ENCODE measurements at places on chromosomes 11 and 22. TPM values are rescaled to one million over a fixed set of nuclear protein-coding genes. Genes with fewer than 3 reads are reported as not detected.

- no peak overlapping the region for H3K4me3 ChIP-seq
- no peaks in the 10 kb centered on the region for H3K27me3 ChIP-seq
- no peaks in the 10 kb centered on the region for H3K36me3 ChIP-seq
Measured at GRCh38 chr11:130208241-130209127, 48.9 kb downstream of the ST14 start.

GRCh38 chr11:124101737-124102136 lies 13.5 kb upstream of the VWA5A start:
- H3K4me3 ChIP-seq = no peak overlapping the region
- no peaks in the 10 kb centered on the region for H3K36me3 ChIP-seq
- no peaks in the 10 kb centered on the region for H3K27me3 ChIP-seq
- DNase-seq = no peak
- H3K4me1 ChIP-seq = no peaks in the 10 kb centered on the region

DNA sequence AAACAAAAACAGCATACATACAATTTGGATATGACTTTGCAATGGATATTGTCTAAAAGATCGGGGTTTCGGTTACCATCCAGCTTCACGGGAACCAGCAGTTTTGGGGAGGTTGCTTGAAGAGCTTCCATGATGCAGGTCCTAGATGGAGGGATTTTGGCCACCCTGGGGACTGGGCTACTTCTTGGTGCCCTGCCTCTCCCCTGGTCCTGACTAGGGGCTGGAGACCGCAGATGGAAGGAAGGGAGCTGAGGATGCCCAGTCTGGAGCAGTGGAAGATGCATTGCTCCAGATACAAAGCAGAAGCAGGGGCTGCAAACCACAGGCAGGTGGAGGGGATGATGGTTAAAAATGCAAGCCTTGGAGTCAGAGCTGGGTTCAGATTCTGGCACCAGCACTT lies 13.5 kb downstream of the SOX10 start:
- no peak overlapping the region for H3K27ac ChIP-seq
- peaks cover 22% of the 10 kb centered on the region for H3K36me3 ChIP-seq
- no peaks in the 10 kb centered on the region for H3K27me3 ChIP-seq
- H3K4me3 ChIP-seq = no peak overlapping the region
- no peak for DNase-seq
- H3K4me1 ChIP-seq = no peaks in the 10 kb centered on the region

DNA sequence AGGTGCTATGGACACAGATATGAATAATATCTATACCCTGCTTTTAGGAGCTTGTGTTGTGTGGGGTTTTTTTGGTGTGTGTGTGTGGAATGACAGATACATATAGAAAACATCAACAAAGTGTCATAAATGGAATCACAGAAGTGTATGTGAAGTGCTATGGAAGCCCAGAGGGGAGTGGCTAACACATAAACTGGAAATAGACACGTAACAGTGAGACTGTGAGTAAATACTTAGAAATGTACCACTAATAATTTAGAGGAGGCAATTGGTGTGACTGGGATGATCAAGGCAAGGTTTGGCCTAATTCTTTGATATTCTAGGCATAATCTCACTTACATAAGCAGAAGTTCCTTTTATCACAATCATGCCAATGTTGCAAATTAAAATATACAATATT lies 169.3 kb upstream of the TENM4 start:
- H3K36me3 ChIP-seq = no peaks in the 10 kb centered on the region
- H3K4me3 ChIP-seq = no peak overlapping the region
- no peak overlapping the region for H3K27ac ChIP-seq
- no peaks in the 10 kb centered on the region for H3K27me3 ChIP-seq
- H3K4me1 ChIP-seq = no peaks in the 10 kb centered on the region

Gene OR8G5
- not detected for total RNA-seq

- no peak for DNase-seq
- no peaks in the 10 kb centered on the region for H3K4me1 ChIP-seq
Measured at GRCh38 chr22:25192406-25192805, 7.3 kb upstream of the CRYBB3 start.

DNA sequence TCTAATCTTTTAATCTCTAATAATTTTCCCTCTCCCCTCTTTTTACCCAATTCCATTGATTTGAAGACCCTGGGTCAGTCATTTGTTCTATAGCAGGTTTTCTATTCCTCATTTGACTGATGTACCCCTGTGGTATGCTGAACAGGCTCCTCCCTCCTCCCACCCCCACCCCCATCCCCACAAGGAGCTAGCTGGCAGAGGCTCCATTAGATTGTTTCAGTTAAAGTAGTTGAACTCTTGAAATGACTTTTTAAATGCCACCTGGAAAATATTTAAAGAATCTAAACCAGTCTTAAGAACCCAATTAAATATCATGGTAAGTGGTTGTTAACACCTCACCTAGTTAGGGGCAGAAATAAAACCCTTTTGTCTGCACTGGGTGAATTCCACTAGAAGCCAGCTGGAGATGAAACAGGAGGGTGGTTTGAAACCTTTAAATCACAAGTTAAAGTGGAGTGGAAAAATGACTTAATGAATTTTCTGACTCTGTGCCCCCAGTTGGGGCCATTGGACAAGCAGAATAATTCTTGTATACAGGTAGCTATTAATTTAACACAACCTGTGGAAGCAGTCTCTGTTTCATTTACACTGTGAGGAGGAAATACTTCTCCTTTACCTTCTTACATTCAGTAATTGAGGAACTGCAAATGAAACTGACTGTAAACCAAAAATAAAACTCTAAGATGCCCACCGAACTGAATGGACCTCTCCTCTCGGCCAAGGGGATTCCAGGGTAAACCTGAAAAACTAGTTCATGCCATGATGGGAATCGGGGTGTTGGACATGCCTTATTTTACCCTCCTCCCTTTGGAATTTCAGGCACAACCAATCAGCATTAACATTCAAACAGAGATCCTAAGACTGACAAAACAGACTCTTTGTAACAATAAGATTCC lies 30.7 kb downstream of the PRR5L start:
- no peak for DNase-seq
- H3K36me3 ChIP-seq = no peaks in the 10 kb centered on the region
- no peaks in the 10 kb centered on the region for H3K27me3 ChIP-seq
- H3K27ac ChIP-seq = no peak overlapping the region
- no peak overlapping the region for H3K4me3 ChIP-seq

DNA sequence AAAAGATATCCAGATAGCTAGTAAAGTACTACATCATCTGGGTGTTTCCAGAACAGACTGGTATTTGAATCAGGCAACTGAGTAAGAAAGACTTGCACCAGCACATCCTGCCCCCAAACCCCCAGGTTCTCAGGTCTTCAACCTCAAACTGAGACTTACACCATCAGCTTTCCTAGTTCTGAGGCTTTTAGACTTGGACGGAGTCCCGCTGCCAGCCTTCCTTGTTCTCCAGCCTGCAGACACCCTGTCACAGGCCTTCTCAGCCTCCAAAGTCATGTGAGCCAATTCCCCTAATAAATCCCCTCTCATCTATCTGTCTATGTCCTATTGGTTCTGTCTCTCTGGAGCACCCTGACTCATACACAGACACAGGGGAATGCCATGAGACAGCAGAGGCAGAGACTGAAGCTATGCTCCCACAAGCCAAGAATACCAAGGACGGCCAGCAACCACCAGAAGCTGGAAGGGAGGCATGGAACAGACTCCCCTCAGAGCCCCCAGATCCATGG lies 10.9 kb downstream of the SMCO4 start:
- H3K4me1 ChIP-seq = peaks cover 34% of the 10 kb centered on the region
- DNase-seq = no peak
- H3K36me3 ChIP-seq = no peaks in the 10 kb centered on the region
- H3K27ac ChIP-seq = no peak overlapping the region

DNA sequence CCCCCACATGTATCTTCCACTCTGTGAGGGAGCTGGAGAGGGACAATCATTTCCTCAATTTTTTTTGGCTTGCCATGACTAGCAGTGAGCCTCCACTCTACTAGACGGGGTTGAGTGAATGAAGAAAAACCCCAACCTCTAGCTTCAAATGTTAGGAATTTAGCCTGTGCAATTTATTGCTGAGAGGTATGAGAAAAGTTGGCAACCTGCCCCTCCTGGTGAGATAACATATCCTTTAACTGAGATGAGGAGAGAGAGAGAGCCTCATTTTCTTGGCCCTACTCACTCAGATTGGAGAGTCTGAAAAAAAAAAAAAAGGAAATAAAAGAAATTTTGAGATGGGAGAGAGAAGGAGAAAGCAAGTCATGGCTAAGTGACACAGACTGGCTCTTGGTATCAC lies 218.2 kb upstream of the CARD18 start:
- no peak for DNase-seq
- H3K27me3 ChIP-seq = no peaks in the 10 kb centered on the region
- H3K4me3 ChIP-seq = no peak overlapping the region
- no peaks in the 10 kb centered on the region for H3K36me3 ChIP-seq

DNA sequence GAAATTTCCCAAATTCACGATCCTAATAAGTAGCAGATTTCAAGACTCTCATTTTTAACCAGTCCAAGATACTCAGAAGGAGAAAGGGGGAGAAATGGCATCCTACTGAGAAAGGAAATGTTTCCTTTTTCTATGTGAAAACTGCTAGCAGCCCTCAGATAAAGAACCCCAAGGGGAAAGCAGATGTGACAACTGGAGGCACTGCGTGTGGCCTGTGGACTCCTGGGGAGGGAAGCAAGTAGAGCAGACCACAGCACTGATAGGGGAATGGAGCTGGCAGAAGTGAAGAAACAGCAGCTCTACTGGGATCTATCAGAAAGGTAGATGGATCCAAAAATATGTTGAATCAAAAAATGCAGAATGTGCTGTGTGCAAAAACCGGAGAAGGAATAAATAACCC lies 239.7 kb upstream of the API5 start:
- no peak overlapping the region for H3K4me3 ChIP-seq
- H3K27ac ChIP-seq = no peak overlapping the region
- no peaks in the 10 kb centered on the region for H3K27me3 ChIP-seq
- no peaks in the 10 kb centered on the region for H3K4me1 ChIP-seq

- no peaks in the 10 kb centered on the region for H3K27me3 ChIP-seq
- no peaks in the 10 kb centered on the region for H3K36me3 ChIP-seq
- peaks cover 14% of the 10 kb centered on the region for H3K4me1 ChIP-seq
Measured at GRCh38 chr11:36195496-36196354, 93.5 kb downstream of the COMMD9 start.

Gene RPS13
- 1,999 TPM for total RNA-seq

Measured in vagina (tissue), 2 donors.